ENCODE measurements at places on chromosomes 1 and 21. TPM values are rescaled to one million over a fixed set of nuclear protein-coding genes. Genes with fewer than 3 reads are reported as not detected.

CYP4A22 gene
- total RNA-seq = 0.44 TPM

CELA2A gene
- total RNA-seq = not detected

LHX4 gene
- not detected for total RNA-seq

KCNH1 gene
- total RNA-seq = not detected
